ENCODE measurements at places on chromosomes 7 and 10.
A peak's percentile ranks its signal among the peaks of the same experiment; 100 is the strongest.

DNA sequence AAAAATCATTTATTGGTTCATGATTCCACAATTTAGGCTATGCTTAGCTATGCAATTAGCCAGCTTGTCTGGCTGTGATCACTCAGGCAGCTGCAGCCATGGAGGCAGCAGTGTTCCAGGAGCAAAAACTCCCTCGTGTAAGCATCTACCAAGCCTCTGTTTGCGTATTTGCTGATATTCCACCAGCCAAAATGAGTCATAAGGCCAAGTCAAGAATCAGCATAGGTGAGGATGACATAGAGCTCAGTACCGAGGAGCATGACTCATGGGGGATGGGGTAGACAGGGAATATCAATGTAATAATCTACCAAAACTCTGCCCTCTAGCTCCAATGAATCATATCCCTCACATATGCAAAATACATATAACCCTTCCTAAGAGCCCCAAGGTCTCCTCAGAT is 63.3 kb downstream of the IMMP2L start:
- peak; percentile 44 for DNase-seq

GRCh38 chr10:31645786-31646185 is 282.8 kb downstream of the ARHGAP12 start:
- DNase-seq: peak; percentile 20

GRCh38 chr7:158489462-158490155 is 98.0 kb downstream of the PTPRN2 start:
- no peak for DNase-seq

DNA sequence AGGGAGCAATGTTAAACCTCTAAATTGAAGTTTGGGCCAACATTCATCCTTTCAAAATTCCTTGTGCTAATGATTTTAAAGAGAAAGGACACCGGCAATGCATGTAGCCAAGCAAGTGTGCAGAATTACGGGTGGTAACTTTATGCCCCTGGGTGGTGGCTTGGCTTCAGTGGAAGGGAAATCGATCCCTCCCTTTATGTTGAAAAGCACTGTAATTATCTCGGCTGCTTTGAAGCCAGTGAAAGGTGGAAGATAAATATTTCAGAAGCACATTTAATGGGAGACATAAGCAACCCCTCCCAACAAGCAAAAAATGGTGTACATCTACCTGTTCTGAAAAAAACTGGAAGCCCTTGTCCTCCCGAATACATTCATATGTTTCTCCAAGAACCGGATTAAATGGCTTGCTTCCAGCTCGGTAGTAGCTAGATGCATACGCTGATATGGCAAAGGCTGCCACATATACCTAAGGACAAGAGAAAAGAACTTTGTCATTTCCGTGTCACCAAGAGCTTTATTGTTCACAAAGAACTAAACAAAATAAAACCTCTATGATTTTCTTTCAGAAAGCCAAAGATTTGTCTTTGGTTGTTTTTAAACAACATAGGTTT is 73.3 kb upstream of the GSDME start:
- DNase-seq: no peak

DNA sequence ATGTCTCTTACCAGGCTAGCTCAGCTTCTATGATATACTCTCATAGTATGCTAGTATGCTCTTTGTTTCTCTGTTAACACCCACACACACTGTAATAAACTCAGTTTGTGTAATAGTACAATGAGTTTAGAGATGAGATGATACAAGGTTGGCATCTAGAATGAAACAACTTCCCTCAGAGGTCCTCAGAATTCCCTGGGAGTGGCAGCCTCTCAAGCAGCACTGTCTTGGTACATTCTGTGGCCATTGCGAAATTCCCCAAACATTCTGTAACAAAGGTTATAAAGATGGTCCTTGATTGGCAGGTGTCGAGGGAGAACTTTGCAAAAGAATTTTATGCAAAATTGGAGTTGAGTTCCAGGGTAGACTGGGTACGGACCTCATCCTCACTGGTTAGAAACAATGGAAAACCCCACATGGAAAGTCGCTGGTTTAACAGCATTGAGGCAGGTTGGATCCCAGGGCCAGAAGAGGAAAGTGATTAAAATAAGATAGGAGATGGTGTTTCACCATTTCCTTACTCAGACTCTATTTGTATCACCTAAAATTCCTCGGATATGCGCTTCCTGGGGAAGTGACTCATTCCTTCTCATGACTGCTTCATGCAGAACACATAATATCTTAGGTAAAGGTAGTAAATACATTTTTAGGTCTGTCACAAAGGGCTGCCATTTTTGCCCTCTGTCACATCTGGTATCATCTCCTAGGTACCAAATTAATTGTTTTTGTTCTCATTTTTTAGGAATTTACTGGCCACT is 657.8 kb downstream of the SORCS1 start:
- peak; percentile 13 for DNase-seq
